ENCODE measurements at places on chromosomes 2 and 18.

DNA sequence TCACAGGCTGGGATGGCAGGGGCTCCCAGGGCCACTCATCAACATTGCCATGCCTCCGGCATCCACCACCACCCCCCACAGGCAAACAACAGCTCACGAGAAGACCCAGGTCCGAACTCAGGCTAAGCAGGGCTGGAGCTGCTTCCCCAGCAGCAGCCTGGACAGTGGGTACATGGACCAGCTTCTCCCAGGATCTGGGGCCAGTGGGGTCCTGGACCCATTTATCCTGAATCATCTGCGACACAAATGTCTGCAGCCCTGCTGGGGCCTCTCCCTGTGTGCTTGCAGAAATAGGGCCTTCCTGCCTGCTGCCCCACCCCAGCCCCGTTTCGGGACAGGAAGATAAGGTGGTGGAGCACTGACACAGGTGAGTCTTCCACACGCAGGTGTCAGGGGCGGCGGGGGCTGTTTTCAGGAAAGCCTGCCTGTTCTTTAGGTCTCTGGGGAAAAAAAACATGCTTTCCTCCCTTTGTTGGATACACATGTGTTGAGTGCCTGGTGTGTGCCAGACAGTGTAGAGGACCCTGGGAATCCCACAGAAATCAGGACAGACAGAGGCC lies 4.5 kb downstream of the PRLH start:
- DNase-seq: no peak

DNA sequence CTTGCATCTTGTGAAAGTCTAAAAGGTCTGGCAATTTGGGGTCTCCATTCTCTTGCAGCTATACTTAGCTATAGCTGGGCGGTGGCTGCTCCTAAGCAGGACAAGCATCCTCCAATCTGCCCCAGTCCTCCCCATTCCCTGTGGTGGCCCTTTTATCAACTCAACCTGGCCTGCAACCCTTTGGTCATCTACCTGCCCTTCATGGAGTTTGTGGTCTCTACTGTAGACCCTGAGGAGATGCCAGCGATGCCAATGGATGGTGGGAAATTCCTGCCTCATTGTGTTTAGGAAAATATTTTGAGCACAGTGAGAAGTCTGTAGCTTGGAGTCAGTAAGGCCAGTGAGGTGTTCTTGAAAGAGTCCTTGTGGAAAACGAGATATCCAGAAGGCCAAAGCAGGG lies 143.4 kb downstream of the CAPN13 start:
- no peak for DNase-seq

DNA sequence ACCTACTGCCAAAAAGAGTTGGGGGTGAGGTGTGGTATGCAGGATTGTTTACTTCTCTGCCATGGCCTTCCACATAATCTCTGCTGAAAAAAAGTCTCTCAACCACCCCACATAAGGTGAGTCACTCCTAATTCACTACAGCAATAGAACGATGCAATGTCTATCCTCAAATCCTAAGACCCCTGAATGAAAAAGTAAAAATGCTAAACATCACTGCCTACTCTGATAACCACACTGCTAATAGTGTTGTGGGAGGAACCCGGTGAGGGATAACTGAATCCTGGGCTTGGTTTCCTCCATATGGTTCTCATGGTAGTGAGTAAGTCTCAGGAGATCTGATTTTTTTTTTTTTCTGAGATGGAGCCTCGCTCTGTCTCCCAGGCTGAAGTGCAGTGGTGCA lies 252.5 kb downstream of the PIEZO2 start:
- DNase-seq: no peak

GRCh38 chr2:236824836-236825235 lies 255.2 kb downstream of the ACKR3 start:
- no peak for DNase-seq

DNA sequence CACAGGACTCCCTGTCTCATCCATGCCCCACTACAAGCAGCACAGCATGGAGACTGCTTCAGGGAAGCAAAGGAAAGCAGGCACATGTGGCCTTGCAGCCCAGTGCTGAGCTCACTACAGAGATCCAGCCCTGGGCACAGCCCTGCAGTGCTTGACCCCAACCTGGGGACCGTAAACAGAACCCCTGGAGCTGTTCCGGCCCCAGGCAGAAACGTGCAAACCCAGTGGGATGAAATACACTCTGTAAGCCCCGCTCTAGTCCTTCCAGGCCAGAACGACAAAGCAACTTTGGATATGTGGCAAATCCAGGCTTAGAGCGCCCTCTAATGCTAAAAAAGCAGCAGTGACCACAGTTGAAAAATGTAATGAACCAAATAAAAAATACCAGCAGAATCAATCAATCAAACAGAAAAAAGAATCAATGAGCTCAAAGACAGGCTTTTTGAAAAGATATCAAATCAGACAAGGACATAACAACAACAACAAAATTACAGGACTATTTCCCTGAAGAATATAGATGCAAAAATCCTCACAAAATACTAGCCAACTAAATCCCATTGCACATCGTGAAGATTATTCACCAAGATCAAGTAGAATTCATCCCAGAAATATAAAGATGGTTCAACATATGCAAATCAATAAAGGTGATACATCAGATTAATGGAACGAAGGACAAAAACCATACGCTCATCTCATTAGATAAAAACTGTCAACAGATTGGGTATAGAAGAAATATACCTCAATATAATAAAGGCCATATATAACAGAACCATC lies 45.6 kb downstream of the ZNF519 start:
- no peak for DNase-seq

Data from heart left ventricle (tissue), 16 donors.